ENCODE measurements at places on chromosomes 2 and 18. TPM values are rescaled to one million over a fixed set of nuclear protein-coding genes. Genes with fewer than 3 reads are reported as not detected.

Gene SLC8A1
- 0.20 TPM for total RNA-seq

Gene SLC11A1
- total RNA-seq = 0.21 TPM

Gene C18orf54
- 2.1 TPM for total RNA-seq

Gene DTNA
- 0.35 TPM for total RNA-seq

Gene ALPI
- total RNA-seq = not detected

Gene HOXD9
- 1.1 TPM for total RNA-seq

Gene NBEAL1
- total RNA-seq = 4.0 TPM

Gene RNF181
- 193 TPM for total RNA-seq

Gene ALPP
- total RNA-seq = 18.1 TPM

Gene HOXD13
- total RNA-seq = 0.18 TPM

Gene SRD5A2
- total RNA-seq = 0.02 TPM

Gene LHCGR
- total RNA-seq = not detected

Gene SERPINB7
- total RNA-seq = 3.0 TPM

Gene TNFAIP6
- 0.89 TPM for total RNA-seq

Gene FAM228A
- total RNA-seq = not detected

Gene FMNL2
- 31.2 TPM for total RNA-seq

Gene CNGA3
- total RNA-seq = 0.02 TPM

Gene ASAP2
- total RNA-seq = 45.3 TPM

Gene CAPN14
- total RNA-seq = 0.04 TPM

Gene ACADL
- total RNA-seq = not detected

Gene RAB31
- 21.4 TPM for total RNA-seq

Gene CCDC74B
- 6.4 TPM for total RNA-seq

Gene PKDCC
- 21.7 TPM for total RNA-seq

Gene SPC25
- 19.4 TPM for total RNA-seq

Gene MARCO
- total RNA-seq = not detected

Gene FAM110C
- total RNA-seq = 0.40 TPM

Gene IL18R1
- total RNA-seq = 1.0 TPM

Gene GREB1L
- 5.4 TPM for total RNA-seq

Gene ANO7
- 1.6 TPM for total RNA-seq

Gene PLGLB2
- 0.19 TPM for total RNA-seq

Gene DAW1
- 2.1 TPM for total RNA-seq

Gene ANKRD44
- 1.4 TPM for total RNA-seq

Gene CYS1
- 1.7 TPM for total RNA-seq

Gene CDH7
- not detected for total RNA-seq

Gene GCA
- total RNA-seq = 6.5 TPM

Gene CDK15
- total RNA-seq = not detected

Gene BIN1
- total RNA-seq = 35.4 TPM

Gene COL3A1
- total RNA-seq = 0.22 TPM

Gene GALNT5
- 1.8 TPM for total RNA-seq

Gene ANKRD62
- total RNA-seq = not detected

Gene NDC80
- total RNA-seq = 10.9 TPM

Gene SMPD4
- 84.4 TPM for total RNA-seq

Gene INO80B
- total RNA-seq = 50.4 TPM
